CD4-positive, alpha-beta T cell treated with Interleukin-6 for 4 hours (primary cell): ENCODE measurements at places on chromosomes 1 and 21.
A peak's percentile ranks its signal among the peaks of the same experiment; 100 is the strongest.

DNA sequence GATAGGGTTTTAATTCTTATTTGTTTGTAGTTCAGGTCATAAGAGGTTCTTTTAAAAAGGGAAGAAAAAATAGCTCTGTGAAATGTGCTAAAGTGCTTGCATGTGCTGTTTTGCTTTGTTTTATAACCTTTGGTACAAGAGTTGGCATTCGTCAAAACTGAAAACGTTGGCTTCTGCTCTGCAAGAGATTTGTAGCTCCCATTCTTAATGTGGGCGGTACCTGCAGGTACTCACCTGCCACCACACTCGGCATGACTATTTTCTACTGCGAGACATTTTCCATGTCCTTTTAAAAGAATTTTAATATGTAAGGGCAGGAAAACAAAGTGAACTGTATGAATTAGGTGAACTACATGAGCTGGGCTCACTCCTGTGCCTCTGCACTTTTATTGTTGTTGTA lies 92.6 kb downstream of the ADARB1 start:
- DNase-seq: no peak

DNA sequence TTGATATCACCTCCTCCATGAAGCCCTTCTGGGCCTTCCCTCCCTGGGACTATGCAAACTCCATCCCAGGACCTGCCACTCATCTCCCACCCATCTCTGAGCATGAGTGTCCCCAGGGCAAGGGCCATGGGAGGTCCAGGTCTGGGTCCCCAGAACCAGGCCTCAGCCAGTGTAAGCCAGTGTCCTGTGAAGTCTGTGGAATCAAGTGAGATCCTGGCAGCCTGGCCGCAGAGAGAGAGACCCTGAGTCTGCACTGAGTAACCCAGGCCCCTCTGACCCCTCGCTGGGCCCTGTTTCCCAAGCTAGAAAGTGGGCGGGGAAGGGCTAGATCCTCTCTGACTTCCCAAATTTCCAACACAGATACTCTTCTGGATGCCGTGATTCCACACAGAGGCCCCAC lies 132.7 kb downstream of the DMRTB1 start:
- DNase-seq: no peak

DNA sequence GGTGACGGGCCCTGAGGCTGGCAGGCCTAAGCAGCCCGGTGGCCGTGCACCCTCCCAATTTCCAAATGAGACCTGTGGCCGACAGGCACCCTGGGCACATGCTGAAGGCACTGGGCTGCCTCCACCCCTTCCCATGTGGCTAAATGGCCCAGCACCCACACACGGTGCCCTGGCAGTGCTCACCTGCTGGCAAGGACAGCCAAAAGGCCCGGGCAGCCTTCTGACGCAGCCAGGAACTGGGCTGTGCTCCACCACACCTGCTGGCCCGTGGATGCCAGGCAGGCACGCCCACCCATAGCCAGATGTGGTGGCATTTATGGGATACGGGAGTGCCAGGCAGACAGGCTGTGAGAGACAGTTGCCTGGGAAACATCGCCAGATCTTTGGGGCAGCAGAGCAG lies 4.0 kb upstream of the FAAP20 start:
- DNase-seq: no peak

GRCh38 chr1:73604211-73604610 lies 593.8 kb downstream of the LRRIQ3 start:
- DNase-seq: no peak

DNA sequence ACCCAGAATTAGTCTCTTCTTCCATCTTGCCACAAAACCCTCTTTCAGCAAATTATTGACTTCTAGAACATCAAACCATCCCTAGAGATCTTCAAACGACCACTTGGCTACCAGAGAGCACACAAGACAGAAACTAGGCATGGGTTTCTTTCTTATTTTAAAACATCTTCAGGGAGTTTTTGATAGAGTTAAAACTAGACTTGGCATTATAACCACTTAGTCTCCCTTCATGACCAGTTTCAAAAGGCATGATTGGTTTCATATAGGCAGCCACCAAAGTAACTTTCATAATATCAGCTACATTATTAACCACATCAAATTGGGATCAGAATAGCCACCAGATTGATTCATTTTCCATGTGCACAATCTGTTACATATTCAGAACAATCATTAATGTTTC lies 368.4 kb upstream of the GREM2 start:
- DNase-seq: no peak

GRCh38 chr1:119361620-119362344 lies 6.8 kb upstream of the HAO2 start:
- no peak for DNase-seq

DNA sequence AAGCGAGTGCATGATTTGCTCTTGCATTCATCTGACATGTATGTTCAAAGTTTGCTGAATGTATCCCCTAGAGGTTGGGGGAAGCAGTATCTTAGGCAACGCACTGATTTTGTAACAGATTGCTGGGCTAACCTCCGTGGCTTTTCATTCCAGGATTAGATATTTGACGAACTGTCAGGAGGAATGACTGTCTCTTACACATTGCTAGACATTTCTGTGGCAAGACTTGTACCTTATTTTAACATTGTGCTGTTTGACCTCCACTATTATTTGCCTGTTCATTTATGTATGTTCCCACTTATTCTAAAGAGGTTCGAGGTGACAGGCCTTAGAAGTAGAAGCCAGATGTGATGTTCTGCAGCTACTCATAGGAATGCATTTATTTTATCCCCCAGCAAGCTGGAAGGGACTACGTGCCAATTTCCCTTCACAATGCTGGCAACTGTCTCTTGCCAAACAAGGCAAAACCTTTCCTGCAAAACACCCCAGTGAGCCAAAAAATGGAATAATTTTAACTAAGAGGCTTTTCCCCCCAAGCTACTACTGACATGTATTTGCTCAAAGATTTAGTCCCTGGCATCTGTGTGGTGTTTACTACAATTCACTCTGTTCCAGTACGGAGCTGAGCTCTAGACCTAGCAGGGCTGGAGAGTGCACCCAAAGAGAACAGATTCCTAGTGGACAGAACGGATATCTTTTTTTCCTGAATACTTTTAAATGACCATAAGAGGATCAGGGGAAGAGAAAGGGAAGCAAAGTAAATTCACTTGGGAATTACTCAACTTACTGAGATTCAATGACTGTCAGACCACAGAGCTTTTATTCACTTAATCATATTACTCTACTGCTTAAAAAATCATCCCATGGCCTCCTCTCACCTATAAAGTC lies 646.2 kb downstream of the SMYD3 start:
- no peak for DNase-seq

GRCh38 chr1:246753670-246754535 lies 29.7 kb downstream of the SCCPDH start:
- peak; percentile 59 for DNase-seq

- DNase-seq: no peak
These were observed 830 bp downstream of the INPP5B start for GRCh38 chr1:37945743-37946702.

DNA sequence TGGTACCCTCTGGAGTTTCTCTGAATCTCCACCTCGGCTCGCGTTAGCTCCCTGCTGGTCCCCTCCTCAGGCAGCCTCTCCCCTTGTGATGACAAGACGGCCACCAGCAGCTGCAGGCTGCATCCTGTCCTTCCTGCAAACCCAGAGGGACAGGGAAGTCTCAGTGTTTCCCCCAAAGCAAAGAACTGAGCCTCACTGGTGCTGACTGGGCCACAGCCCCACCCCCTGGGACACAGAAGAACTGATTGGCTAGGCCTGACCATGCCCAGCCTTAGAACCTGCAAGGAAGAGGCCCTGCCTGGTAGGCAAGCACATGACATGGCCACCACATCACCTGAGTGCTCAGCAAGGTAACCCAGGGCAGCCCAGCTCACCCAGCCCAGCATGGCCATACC lies 34.6 kb downstream of the TMEM51 start:
- DNase-seq: no peak

DNA sequence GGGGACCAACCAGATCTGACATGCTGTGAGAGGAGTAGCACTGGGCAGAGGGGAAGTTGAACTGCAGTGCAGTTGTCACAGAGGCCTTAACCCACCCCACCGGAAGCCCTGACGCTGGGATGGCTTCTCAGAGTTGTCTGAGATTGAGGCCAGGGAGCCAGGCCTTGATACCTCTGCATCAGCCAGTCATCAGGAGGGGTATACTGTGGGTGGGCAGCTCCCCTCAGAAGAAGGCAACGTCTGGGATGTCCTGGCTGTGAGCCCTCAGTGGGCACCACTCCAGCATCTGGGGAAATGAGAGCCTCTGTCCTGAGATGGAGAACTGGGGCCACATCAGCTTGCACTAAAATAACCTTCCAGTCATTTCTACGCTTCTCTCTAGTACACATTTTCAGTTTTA lies 47.9 kb upstream of the BCAR3 start:
- no peak for DNase-seq

DNA sequence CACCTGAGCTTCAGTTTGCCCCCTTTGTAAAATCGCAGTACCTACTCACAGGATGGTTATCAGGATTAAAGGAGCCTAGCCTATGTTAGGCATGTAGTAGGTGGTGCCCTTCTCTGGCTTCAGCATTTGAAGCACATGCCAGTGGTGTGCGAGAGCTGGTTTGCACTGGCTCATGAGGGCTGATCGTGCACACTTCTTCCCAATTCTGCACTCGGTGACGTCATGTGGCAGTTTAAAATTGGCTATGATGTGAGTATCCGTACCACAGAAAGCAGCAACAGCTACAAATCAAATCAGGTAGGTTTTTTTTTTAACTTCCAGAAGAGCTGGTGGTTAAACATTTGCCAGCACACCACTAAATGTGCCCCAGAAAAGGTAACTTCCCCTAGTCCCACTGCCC lies 13.5 kb downstream of the FOXO6 start:
- no peak for DNase-seq

GRCh38 chr1:45339789-45340558 lies at the start of the genes MUTYH and TOE1:
Gene MUTYH, minus strand, starts transcription at chr1:45340440. Its CDS starts 5,935 bp downstream, at chr1:45334505.
Gene TOE1, plus strand, starts transcription at chr1:45340170. Its CDS starts 83 bp downstream, at chr1:45340253.
- DNase-seq: peak; percentile 94

DNA sequence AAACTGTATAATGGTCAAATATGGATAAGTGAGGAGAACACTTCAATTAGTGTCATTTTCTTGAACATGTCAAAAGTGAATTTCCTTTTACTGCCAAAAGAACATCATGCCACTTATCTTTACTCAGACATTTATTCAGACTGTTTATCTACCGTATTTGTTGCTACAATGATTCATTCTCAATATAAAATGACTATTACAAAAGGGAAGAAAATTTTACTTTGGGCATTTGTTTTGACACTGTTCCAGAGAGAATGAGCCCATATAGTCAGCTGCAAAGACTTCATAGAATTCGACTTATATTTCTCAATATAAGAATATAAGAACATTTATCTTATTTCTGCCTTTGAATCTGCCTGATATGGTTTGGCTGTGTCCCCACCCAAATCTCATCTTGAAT lies 1699.1 kb downstream of the BRINP3 start:
- no peak for DNase-seq

GRCh38 chr21:42641311-42642218 lies 11.9 kb upstream of the PDE9A start:
- DNase-seq: no peak

GRCh38 chr1:194223596-194223995 lies 1037.2 kb upstream of the B3GALT2 start:
- no peak for DNase-seq

DNA sequence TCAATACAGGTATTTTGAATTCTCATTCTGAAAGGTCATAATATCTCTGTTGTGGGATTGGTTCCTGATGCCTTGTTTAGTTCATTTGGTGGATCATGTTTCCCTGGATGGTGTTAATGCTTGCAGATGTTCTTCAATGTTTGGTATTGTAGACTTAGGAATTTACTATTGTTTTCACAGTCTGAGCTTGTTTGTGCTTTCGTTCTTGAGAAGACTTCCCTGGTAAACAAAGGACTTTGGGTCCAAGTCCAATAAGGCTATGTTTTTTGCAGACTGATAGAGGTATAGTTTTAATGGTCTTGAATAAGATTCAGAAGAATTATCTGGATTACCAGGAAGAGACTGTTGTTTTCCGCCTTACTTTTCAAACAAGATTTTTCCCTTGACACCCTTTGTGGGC lies 1646.3 kb downstream of the AMY1C start:
- DNase-seq: no peak

DNA sequence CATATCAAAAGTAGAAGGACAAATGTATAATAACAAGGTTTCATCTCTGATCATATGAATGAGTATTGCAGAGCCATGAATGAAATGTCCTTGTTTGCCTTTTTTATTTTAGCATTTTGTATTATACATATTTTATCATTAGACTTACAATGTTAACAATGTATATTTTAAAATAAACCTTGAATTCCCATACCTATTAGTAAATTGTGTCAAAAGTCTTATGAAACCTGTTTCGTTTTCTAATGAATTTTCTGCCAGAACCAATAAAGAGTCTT lies 646 bp downstream of the DNAJB4 start:
- DNase-seq: no peak

- DNase-seq: no peak
These were observed 124.3 kb downstream of the OSBPL9 start for GRCh38 chr1:51741121-51741681.

- DNase-seq: no peak
These were observed 44.0 kb downstream of the ATP6V1G3 start for GRCh38 chr1:198496216-198497143.

- no peak for DNase-seq
These were observed 39.7 kb downstream of the LRP8 start for GRCh38 chr1:53288002-53288789.

- DNase-seq: no peak
These were observed 9.8 kb downstream of the POU2F1 start for GRCh38 chr1:167230437-167230836.

DNA sequence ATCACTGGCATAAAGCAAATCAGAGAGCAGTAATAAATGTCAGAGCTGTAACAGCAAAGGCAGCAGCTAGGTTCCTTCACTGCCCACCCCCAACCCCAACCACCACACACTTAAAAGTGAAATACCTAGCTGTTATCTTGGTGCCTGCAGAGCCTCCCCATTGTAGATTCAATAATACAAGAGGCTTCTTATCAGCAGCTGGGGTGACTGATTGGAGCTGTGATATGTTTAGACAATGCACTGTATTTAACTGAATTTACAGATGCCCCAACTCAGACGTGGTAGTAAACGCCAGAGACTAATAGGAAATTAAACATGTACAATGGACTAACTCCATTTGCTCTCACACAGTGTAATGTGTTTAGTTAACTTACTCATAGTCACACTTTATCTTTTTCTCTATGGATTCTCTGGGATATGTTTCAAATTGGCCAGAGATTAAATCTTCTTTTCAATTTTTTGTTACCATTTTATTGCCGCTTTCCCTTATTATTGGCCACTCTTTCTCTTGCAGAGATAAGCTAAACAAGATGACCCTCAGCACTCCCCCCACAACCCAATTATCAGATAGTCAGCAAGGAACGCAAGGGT lies 117.1 kb downstream of the ESRRG start:
- DNase-seq: no peak

GRCh38 chr1:234992065-234992464 lies 136.6 kb downstream of the TOMM20 start:
- no peak for DNase-seq
